Muscle of leg (tissue), 16 donors: ENCODE measurements at places on chromosomes 13 and 19.
A peak's percentile ranks its signal among the peaks of the same experiment; 100 is the strongest.

DNA sequence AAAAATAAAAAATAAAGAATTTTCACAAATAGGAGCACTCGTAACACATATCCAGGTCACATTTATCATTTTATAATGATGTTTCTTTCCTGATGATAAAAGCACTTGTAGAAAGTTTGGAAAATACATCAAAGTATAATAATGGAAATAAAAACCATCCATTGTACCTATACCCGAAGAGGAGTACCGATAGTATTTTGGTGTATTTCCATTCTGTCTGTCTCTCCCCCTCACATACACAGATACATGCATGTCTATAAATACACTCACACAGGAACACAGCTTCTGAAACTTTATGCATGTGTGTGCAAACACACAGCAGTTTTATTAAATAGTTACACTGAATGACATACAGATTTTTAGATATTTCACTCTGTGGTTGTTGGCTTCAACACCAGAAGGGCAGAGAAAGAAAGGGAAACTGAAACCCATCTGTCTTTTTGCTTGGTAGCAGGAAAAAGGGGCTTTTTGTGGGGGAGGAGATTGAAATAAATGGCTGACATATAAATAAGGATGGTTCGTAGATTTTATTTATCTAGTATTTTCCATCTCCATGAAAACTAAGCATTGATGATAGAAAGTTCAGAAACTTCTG, 114.8 kb downstream of the LRCH1 start:
- peak; percentile 30 for DNase-seq

GRCh38 chr19:27674701-27675100, 1538.2 kb downstream of the UQCRFS1 start:
- DNase-seq = no peak

GRCh38 chr19:7648265-7649014, 11.5 kb downstream of the STXBP2 start:
- no peak for DNase-seq

GRCh38 chr13:63396746-63397145, 1981.1 kb upstream of the PCDH20 start:
- no peak for DNase-seq

DNA sequence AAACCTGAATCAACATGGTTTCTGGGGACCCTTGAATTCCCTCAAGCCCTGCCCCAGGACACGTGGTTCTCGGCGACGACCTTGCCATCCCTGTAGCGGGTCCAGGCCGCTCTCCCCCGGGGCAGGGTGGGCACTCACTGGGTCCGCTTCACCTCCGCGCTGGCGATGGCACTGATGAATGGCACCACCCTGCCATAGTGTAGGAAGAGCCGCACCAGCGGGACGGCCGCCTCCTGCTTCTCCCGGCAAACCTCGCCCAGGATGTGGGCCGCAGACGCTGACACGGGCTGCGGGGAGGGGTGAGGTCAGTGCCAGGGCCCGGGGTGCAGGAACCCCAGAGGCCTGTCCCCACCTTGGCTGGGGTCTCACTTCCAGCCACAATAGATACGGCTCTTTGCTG, 44.1 kb upstream of the C13orf46 start:
- DNase-seq = no peak

DNA sequence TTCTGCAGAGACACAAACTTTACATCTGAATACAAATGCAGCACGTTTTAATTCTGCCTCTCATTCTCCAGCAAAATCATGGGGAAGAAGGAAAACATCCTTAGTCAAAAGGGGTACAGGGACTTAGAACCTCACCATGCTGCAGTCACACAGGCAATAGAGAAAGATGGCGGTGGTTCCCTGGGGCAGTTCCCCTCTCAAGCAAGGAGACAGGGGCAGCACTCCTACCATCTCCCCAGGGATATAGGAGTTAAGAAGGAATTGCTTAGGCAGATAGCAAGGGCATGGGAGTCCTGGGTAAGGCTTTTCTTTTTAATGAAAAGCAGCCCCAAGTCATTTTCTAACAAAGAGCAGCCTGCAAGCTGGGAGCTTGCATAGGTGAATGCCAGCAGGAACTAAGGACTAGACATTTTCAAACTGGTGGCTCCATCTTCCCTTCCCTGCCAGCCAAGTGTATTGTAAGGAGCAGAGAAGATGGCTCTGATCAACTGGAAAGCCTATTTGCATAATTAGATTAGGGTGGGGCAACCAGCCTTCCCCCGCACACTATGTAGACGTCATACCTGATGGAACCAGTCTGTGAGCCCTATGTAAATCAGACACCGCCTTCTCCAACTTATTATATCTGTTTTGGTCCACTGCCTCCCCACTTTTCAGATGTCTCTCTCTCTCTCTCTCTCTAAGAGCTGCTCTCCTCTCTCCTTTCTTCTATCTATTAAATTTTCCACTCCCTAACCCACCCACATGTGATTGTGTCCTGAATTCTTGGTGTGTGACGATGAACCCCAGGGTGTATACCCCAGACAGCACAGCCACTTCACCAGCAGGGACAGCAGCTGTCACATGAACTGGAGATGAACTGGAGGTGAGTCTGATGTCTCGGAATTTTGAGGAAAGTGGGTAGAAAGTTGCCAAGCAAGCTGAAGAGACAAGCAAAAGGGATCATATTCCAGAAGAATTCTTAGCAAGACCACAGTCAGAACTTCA, 514.5 kb downstream of the IRS2 start:
- DNase-seq = no peak

- no peak for DNase-seq
These were observed 19.5 kb upstream of the TRPC4 start for GRCh38 chr13:37889102-37889501.

DNA sequence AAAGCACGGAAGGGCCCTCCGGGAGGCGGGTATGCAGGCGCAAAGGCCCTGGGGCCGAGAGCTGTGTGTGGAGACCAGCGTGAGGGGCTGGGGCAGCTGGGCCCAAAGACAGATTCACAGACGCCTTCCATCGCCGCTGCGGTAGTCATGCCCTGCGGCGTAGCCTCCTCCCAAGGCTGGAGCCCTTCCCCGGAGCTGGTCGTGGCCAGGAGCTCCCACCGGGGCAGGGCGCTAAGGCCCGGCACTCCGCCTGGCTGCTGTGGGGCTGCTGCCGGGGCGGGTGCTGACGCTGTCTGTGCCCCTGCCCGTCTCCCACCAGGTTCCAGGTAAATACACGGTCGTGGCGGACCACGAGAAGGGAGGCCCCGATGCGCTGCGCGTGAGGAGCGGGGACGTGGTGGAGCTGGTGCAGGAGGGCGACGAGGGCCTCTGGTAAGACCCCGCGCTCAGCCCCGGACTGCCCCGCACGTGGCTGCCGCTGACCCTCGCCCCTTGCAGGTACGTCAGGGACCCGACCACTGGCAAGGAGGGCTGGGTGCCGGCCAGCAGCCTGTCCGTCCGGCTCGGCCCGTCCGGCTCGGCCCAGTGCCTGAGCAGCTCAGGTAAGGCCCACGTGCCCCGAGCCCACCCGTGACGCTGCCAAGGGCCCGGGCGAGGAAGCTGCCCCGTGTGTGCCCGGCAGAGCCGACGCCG, 9.4 kb upstream of the F7 start:
- DNase-seq = no peak

GRCh38 chr19:8034178-8034525, 18.4 kb upstream of the CCL25 start:
- DNase-seq = peak; percentile 83

- no peak for DNase-seq
These were observed 347.5 kb downstream of the GPC5 start for GRCh38 chr13:91745967-91746366.

DNA sequence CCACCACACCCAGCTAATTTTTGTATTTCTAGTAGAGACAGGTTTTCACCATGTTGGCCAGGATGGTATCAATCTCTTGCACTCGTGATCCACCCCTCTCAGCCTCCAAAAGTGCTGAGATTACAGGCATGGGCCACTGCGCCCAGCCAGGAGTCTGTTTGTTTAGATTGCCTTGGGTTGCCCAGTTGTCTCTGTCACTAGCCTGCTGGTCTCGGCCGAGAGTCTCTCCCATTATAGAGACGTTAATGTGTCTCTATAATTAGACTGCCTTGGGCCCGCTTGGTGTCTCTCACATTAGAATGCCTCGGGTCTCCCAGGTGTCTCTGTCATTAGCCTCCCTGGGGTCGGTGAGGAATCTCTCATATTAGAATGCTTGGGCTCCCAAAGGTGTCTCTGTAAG, 1533.6 kb downstream of the UQCRFS1 start:
- no peak for DNase-seq

- DNase-seq = no peak
These were observed 5.3 kb downstream of the F2RL3 start for GRCh38 chr19:16894080-16894479.

- DNase-seq = no peak
These were observed 468.0 kb downstream of the TSHZ3 start for GRCh38 chr19:30881281-30881680.

DNA sequence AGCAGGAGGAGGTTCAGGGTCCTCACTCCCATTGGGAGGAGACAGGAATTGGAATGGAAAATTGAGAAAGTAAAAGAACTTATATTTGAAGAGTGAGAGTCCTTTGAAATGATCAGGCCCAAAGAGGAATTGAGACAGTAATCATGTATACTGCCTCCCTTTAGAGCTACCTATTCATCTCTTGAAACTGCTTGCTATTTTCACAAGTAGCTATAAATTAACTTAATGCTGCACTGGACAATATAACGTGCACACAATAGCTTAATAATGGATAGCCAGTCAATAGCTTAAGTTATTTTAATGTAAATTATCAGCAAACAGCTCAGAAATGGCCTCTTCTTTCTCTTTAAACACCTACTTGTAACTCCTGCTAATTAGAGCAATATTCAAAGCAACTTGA, 46.6 kb upstream of the MYCBP2 start:
- no peak for DNase-seq

- no peak for DNase-seq
These were observed 348.2 kb downstream of the KCTD12 start for GRCh38 chr13:76538004-76538403.

- no peak for DNase-seq
These were observed 4.5 kb upstream of the SIGLEC9 start for GRCh38 chr19:51120160-51120559.

GRCh38 chr13:52869050-52869449, 20.6 kb upstream of the PCDH8 start:
- no peak for DNase-seq

DNA sequence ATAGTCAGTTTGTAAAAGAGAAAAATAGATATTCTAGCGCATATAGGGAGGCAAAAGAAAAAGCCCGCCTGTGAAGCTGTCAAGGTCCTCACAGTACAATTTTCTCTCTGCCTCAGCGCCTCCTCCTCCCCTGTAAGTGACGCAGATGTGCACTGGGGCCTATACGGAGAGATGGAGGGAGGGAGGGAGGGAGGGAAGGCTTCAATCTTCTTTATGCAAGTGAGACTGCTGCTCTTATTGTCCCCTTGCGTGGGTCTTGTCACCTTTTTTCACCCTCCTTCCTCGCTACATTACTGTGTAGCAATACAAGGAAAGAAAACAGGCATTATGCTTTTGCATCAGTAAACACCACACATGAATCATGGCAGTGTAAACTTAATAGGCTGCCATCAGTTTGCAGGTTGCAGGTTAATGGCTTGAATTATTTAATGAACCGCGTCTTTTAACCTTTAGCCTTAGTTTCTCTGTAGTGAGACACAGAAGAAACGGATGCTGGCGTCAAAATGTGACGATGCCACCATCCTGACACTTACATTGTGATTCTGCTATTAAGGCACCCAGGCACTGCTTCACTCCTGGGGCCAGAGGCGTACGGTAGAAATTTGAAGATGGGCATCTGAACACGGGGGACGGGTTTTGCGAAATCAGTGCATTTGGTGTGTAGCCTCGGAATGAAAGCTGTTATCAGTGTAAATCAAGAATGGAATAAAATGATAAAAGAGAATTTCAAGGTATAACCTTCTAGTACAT, at the start of gene KLHL1:
TSS of gene KLHL1 (minus strand) at position 97 of the 750 bp plus-strand sequence. CDS start 753 bp downstream, outside the sequence.
- no peak for DNase-seq

DNA sequence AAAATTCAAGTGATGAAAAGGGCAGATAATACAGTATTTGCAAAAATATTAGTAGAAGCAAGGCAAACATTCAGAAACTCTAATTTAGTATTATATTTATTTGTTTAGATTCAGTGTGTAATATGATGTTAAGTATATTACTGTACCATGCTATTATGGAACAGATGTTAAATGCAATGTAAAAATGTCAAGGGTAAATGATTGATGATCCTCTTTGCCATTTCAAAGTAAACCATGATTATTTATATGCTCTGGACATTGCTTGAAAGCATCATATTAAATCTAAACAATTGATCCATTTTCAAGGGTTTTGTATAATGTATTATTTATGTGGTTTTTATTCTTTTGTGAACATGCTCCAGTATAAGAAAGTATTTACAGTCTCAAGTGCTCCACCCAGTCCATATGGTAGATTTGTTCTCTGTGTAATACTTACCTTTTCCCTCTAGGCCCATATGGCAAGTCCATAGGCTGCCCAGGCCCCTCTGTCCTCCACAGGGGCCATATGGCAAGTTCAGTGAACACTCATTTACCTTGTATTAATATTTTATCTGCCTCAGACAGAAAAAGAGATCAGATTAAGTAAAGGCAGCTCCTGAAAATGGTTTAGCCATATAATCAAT, 353.5 kb downstream of the DACH1 start:
- DNase-seq = no peak
